Hematopoietic multipotent progenitor cell (in vitro differentiated cells): ENCODE measurements at places on chromosomes 2 and 18.
A peak's percentile ranks its signal among the peaks of the same experiment; 100 is the strongest.

GRCh38 chr2:166944909-166945308, 56.6 kb downstream of the XIRP2 start:
- no peak for DNase-seq

DNA sequence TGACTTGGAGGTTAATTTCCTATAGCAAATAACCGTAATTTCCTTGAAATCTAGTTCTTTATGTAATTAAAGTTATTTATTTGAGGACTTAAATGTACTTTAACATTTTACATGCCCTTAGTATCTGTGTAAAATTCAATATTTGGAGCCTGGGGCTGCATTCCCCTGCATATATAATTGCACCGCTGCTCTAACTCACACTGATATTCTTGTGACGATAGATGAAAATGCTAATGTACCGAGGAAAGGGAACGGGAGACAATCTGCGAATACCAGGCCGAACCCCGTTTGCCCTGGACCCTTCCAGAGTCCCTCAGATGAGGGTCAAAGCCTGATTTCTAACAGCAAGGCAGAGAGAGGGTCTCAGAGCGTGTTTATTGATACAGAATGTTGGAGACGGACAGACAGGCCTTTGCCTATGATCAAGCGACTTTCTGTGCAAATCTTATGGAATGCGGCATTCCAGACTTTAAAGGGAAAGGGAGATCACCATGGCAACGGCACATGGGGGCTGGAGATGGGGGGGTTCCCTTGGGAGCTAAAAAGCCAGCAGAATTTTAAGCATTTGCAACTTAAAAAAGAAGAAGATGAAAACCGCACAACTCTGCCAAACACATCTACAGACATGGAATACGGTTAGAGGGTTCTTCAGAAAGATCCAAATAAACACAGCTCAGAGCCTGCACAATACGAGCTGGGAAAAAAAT, 57.6 kb upstream of the TWIST2 start:
- DNase-seq, result no peak

DNA sequence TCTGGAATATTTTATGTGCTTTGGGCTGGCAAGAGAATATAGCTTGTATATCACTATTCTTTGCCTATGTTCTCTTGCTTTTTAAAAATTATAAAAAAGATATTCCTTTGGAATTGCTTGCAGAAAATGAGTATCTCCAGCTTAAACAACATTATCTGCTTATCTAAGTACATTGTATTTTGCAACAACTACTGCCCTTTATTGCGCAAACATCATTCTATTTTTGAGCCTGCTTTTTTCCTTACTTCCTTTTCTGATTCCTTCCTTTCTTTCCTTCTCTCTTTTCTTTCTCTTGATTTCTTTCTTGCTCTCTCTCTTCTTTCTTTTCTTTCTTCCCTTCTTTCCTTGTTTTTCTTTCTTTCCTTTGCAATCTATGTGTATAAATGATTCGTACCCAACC, 74.0 kb downstream of the UNC80 start:
- no peak for DNase-seq

- DNase-seq, result no peak
These were observed 80.8 kb downstream of the GAREM1 start for GRCh38 chr18:32389858-32390257.

DNA sequence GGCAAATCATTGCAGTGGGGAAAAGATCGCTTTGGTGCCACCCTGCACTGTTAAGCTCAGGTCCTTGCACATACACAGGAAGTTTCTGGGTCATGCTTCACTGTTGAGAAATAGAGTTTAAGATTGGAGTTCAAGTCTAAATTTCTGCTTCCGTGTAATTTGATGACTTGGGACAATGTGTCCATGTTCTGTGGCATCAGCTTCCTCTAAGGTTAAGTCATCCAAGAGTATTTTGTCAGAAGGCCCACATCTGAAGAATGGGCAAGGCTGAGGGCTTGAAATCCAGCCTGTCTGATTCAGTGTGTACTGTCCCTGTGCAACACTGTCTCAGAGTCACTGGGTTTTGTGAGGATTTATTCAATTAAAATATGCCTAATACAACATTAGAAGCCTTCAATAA, 880.7 kb downstream of the SUCLG1 start:
- DNase-seq, result no peak

GRCh38 chr2:174343343-174343622, 8.5 kb downstream of the SP9 start:
- no peak for DNase-seq

- peak; percentile 22 for DNase-seq
These were observed 121.0 kb upstream of the SLC39A10 start for GRCh38 chr2:195535911-195536522.

DNA sequence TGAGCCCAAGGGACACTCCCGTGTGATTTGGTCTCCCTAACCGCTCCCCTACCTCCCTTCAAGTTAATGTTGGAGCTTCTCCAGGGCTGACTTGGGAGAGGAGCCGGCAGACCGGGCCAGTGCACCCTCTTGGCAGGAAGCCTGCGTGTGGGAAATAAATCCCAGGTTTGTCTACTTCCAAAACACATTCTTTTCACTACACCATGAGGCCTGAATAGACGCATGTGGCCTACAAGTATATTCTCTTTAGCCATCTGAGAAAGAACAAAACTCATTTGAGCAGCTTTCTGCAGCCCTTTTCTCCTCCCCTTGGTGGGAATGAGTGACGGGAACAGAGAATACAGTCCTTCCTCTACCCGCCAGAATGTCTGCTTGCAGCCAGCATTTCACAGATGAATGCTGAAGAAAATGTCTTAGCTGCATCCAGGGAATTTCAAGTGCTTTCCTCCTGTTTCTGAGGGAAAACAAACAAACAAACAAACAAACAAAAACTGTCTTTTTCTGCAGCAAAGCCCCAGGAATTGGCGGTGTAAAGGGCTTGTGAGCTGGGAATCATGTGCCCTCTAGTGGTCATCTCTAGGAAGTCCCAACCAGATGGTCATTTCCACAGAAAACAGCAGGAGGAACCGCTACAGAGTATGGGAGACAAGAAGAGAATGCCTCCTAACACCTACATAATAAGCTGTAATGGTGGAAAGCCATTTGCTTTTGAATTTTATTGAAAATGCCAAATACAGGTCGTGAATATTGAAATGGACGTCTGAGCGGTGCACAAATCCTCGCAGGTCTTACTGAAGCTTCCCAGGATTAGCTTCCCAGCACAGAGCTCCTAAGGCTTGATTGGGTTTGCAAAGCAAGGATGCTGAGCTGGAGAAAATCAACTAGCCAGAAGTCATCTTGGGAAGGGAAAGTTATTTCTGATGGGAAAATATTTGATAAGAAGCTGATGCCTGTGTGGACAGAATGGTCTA, 41.2 kb upstream of the DAPL1 start:
- peak; percentile 37 for DNase-seq

DNA sequence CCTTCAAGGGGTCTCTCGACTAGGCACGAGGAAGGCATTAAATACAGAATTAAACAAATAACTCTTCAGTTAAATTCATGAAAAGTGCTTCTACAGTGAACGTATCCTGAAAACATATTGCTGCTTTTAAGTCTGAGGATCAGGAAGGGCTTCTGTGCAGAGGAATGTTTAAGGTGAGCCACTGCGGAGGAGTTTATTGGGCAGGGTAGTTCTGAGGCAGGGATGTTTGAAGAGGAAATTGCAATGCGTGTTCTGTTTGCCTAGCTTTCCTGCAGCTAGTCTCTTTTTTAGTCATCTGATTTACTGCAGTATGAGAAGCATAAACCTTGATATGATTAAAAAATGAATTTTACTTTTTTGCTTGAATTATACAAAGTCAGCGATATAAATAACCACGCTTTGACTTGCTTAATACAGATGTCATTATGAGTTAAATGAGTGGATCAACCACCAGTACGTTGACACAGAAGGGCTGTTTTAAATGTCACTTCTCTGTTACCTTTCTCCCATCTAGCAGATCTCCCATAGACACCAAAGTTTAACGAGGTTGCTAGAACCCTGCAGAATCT, 98.7 kb downstream of the CTNNA2 start:
- no peak for DNase-seq

DNA sequence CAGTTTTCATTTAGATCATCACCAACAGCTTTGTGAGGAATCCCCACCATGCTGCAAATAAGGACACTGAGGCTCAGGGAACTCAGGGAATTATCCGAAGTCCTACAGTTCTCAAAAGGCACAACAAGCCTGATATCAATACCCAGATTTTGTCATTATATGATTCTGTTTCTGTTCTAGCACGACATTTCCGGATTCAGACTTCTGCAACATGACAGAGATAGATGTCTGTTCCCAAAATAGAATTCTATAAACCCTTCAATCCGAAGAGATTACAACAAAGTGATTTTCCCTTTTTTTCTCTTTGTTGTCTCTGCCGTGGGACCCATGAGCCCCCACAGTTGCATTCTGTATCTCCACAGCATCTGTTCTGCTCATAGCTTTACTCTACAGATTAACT, 72.0 kb downstream of the DOCK10 start:
- no peak for DNase-seq

DNA sequence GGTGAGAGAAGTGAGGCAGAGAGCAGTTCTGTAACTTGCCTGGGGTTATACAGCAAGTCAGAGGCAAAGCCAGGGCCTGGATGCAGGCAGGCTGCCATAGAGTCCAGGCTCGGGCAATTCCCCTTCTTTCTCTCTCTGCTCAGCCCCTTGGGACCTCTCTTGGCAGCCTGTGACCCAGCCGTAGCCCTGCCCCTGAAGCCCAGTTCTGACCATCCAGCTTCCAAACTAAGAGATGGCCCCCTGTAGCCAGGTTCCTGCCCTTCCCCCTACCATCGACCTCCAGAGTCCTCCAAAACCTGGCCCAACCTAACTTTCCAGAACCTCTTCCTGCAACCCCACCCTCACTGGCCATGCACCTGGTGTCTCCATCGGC, 201.2 kb downstream of the CTIF start:
- DNase-seq, result no peak

GRCh38 chr18:44678725-44679055, 2.0 kb upstream of the SETBP1 start:
- DNase-seq, result no peak

DNA sequence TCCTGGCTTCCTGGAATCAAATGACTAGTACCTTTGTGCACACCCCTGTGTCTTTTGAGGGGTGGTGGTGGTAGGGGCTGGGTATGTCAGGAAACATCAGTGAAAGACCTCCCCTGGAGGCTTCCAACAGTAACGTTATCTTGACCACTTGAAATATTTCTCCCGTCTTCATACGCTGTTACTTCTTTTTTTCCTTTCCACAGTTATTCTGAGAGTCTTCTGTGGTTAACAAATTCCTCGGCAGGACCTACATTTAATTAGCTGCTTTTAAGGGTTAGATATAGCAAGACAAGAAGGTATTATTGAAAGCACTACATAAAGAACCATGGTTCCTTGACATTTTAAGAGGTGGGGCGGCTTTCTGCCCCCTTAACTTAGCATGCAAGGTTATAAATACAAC, 34.6 kb downstream of the UGP2 start:
- no peak for DNase-seq

GRCh38 chr2:60535685-60536312, 17.7 kb downstream of the BCL11A start:
- DNase-seq, result no peak

- no peak for DNase-seq
These were observed 12.4 kb upstream of the IGFBP2 start for GRCh38 chr2:216620786-216621185.

- no peak for DNase-seq
These were observed 15.5 kb downstream of the NCK2 start for GRCh38 chr2:105760191-105760590.

GRCh38 chr2:151729837-151730236, 4.4 kb downstream of the NEB start:
- DNase-seq, result no peak

GRCh38 chr2:28895189-28895893, 874 bp downstream of the WDR43 start:
- DNase-seq, result peak; percentile 32

DNA sequence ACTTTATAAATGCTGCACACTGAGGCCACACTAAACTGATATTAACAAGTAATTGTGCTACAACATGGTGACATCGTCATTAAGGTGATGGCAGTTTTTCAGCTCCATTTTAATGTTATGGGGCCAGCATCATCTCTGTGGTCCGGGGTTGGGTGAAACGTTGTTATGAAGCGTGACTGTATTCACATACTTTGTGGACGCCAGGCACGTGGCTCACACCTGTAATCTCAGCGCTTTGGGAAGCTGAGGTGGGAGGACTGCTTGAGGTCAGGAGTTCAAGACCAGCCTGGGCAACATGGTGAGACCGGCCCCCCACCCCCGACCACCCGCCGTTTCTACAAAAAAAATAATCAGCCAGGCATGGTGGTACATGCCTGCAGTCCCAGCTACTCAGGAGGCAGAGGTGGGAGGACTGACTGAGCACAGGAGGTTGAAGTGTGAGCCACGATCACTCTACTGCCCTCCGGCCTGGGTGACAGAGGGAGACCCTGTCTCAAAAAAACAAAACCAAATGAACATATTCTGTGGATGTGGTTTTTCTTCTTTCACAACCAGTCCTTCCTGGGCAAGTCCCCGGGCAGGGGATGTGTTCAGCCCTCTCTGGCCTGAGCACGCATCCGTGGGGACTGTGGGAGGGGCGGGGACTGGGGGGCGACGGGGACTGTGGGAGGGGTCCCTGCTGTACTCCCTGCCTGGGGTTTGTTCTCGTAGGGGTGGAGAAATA, 12.9 kb upstream of the GAL3ST2 start:
- no peak for DNase-seq

- no peak for DNase-seq
These were observed 8.4 kb downstream of the KCNIP3 start for GRCh38 chr2:95305380-95306061.

DNA sequence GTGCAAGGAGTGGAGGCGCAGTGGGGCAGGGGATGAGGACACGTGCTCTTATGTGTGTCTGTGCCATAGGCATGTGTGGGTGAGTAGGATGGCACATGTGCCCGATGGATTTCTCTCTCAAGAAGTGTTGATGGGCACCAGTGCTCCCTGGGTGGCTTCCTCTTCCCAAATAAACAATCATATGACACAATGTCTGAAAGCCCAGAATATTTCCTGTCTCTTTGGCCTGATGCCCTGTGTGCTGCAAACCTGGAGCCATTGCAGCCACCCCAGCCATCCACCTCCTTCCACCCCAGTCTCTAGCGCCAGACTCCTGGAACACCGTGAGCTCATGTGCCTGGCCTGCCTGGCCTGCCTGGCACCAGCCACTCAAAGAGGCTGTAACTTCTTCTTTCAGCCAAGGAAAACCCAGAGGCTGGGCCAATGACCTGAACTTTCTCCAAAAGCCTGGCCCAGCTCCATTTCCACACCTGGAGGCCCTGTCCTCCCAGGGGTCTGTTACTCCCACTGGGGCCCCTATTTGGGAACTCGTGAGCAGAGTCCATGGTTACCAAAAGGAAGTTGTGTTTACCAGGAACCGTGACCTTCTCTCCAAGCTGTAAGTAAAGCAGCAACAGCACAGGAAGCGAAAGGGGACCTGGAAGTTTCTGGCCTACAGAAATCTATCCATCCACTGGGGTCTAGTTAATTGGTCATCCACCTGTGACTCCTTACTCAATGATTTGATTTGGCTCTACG, 9.5 kb upstream of the ZBTB7C start:
- no peak for DNase-seq

DNA sequence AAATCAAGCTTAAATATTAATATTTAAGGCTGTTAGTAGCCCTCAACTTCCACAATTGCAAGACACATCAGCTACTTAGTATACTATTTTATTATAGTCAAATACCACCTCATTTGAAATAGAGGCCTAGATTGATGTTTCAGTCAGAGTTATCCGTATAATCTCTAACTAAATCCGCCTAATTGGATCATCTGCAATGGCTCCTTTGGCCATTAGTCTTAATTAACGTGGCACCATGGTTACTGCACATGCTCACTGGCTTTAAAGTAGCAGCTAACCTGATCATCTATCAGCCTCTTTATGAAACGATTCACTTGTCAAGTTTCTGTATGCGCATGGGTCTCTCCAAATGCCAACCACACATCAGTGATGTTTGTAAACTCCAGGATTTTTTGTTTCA, 112.3 kb downstream of the COLEC12 start:
- no peak for DNase-seq

GRCh38 chr2:177068967-177069366, 143.6 kb upstream of the HNRNPA3 start:
- no peak for DNase-seq
